ENCODE measurements at places on chromosomes 5 and 9.

DNA sequence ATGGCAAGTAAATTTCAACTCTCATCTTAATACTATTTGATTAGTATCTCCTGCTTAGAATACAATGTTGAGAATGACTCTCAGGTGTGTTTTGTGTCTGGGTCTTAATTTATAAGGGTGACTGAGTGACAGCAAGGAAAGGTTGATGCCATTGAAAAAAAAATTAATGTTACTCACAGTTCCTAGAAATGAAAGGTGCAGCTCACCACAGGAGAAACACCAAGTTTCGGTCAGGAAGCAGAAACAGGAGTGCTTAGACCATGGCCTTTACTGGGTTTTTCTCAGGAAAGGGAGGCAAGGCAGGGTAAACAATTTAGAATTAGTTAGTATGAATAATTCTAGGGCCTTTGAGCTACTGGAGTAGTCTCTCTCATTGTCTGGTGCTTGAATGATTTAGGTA, 159.2 kb upstream of the C9orf72 start:
- no peak for DNase-seq

DNA sequence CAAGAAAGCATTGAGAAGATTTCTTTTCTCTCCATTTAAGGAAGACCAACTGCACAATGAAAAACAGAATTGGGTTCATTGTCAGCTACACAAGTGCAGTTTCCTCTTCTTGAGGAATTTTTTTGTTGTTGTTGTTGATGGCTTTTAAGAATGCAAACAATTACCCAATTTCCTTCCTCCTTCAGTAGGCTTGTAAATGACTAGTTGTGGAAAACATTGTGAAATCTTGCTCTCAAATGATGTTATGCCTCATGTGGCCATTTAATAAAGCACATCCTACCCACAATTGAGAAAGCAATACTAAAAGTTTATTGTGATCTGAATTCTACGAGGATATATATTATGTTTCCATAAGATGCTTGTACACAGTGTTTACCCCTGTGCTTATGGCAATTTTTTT, 171.6 kb downstream of the FAM174A start:
- DNase-seq: no peak

DNA sequence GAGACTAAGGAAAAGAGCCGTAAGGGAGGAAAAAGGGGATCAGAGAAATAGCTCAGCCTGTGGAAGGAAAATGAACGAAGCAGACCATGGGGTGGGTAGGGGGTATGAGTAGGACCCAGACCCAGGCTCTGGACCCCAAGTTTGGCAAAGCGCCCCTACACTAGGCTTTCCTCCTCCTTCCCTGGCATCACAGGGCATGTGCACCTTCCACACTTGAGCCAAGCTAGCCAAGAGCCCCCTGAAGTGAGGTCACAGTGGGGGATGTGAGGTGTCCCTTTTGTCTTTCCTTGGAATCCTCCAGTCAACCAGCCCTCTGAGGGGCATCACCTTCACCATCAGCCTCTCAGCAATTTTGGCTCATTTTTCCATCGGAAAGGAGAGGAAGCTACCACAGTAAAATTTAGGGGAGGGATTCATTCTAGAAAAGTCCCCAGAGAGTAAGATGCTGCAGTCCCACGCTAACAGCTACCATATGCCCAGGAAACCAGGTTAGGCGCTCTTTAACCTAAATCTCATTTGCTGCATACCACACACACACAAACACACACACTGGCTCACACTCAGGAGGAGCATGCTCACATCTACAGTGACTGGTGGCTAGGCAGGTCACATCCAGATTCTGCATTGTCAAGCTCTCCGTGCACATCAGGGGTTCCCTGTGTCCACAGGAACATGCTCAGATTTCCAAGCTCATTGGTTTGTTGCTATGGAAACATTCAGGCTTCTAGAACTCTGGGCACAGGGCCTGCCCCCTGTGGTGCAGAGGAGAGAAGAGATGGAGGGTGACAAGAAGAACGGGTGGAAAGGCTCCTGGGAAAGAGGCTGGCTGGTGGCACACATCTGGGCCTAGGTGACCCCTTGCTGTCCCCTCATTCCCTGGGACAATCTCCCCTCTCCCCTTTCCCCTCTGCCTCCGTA, 9.9 kb downstream of the REEP2 start:
- no peak for DNase-seq

GRCh38 chr9:129678844-129679243, 13.4 kb downstream of the PRRX2 start:
- DNase-seq: no peak
